ENCODE measurements at places on chromosomes 13 and 19.

GRCh38 chr19:45752639-45753038, 16.4 kb downstream of the SIX5 start:
- no peak for DNase-seq

DNA sequence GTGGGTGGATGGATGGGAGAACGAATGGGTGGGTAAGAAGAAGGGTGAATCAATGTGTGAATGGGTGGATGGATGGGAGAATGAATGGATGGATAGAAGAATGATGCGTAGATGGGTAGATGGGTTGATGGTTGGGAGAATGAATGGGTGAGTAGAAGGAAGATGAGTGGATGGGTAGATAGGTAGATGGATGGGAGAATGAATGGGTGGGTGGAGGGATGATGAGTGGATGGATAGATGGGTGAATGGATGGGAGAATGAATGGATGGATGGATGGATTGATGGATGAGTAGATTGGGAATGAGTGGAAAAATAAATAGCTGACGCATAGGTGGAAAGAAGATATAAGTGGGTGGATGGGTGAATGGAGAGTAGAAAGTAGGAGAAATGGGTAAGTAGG, 16.5 kb downstream of the VSTM2B start:
- DNase-seq = no peak

- peak; percentile 50 for DNase-seq
Measured at GRCh38 chr13:41458761-41459431, 1.5 kb downstream of the RGCC start.

- no peak for DNase-seq
Measured at GRCh38 chr13:86906127-86906874, 764.9 kb upstream of the SLITRK5 start.

- DNase-seq = no peak
Measured at GRCh38 chr19:56740501-56740900, 68.9 kb upstream of the ZNF835 start.

Data from stimulated activated CD4-positive, alpha-beta T cell treated with anti-CD3 and anti-CD28 coated beads, Interleukin-12 subunit alpha, Interleukin-12 subunit beta, amount 100 ng/mL, for 24 hours (primary cell).